ENCODE measurements at places on chromosomes 5 and 9.

GRCh38 chr5:77328930-77329647 lies 118.6 kb downstream of the PDE8B start:
- DNase-seq, result no peak

- DNase-seq, result peak; percentile 89
Measured at GRCh38 chr5:134100283-134101091, 14.0 kb upstream of the TCF7 start.

DNA sequence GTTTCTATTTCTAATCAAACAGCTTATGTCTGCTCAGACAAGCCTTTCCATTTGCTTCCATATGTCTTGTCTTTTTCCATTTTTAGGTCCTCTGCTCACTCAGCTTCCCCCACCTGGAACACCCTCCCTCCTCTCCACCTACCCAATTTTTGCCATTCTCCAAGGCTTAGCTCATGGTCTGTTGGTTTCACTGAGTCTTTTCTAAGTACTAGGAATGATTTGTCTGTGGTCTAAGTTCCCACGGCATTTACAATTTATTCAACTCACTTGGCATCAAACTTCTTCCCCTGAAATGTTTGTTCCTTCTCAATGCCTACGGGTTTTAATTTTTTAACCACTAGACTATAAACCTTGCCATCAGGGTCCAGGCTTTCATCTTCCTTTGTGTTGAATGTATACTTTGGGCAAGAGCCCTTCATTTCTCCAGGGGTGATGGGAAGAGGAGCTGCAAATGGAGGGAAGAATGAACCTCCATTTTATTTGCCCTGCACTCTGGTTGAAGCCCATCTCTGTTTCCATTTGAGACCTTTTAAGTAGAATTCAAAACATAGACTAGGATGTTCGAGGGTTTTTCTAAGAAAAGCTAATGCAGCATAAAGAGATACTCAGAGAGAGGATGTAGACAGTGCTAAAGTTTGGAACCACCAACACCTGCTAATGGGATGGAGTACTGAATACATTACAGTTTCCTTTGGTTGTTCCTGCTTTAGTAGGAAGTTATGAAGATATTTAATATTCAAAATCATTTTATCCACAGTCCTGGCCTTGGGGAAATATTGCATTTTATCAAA lies 104.0 kb downstream of the PTTG1 start:
- DNase-seq, result no peak

GRCh38 chr9:135402739-135403695 lies 76.6 kb upstream of the PPP1R26 start:
- no peak for DNase-seq

DNA sequence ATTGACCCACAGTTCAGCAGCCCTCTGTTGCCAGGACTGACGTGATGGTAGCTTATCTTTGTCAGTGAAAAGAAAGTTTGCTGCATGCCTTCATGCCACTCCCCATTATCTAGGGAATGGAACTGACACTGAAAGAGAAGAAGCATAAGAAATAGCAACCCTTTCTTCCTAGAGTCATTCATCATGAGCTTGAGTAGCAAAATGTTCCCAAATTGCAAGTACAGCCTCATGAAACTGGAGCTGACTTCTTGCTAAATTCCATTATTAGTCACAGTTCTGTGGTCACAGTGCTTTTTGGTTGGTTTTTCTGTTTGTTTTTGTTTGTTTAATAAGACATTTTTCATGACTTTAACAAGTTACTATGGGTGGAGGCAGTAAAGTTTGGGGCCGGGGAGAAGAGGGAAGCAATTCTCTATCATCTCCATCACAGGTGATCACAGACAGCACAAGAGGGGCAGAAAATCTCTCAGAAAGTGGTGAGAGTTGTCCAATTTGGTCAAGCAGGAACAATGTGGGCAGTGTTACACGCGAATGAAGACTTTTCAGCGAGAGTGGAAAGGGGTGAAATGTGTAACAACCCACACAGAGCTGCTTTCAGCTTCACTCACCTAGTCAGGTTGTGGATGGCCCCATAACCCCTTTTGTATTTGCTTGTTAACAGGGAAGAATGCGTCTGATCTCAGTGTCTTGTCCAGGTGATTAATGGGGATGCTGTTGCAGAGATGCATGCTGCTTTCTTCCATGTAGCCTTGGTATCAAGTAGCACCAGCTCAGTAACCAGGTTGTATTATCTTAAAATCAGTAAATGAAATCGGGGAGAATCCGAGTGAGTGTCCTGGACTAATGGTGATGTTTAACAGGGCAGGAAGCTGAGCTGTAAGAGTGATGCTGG lies 440.4 kb downstream of the DMRT2 start:
- no peak for DNase-seq

- DNase-seq, result no peak
Measured at GRCh38 chr5:117893211-117893610, 1095.1 kb downstream of the DTWD2 start.

GRCh38 chr5:168676501-168676900 lies 97.3 kb upstream of the PANK3 start:
- no peak for DNase-seq

- peak; percentile 65 for DNase-seq
Measured at GRCh38 chr9:34591248-34591916, 1.9 kb upstream of the CNTFR start.

DNA sequence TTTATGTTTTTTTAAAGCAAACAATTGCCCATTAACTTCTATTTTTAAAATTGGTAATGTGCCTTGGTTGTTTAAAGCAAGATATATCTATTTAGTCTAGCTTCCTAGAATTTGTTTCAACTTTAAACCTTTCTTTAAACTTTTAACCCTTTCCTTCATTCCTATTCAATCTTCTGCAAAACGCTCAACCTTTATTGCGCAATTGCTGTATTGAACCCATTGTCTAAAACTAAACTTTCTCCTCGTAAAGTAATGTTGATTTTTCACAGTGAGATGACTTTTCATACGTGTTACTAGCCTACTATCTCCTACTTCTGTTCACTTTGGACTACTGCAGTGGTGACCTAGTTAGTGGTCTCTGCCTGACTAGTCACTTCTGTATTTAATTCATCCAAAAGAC lies 63.3 kb downstream of the SMC5 start:
- no peak for DNase-seq

DNA sequence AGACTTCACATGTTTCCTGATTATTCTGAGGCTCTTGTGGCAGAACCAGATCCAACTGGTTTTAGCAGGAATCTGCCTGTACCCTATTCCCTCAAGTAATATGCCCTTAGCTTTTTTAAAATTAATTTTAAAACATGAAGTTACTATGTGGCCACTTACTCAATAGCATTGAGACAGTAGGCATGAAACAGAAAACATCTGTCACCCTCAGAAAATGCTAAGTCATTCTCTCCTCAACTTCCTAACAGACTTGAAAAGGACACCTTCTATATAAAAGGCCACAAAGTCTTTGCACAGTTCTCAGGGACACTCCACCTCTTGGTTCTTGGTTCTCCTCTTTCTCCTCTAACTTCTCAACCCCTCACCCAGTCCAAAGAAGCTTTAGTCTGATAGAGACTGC lies 277.8 kb downstream of the RAB3C start:
- DNase-seq, result no peak

DNA sequence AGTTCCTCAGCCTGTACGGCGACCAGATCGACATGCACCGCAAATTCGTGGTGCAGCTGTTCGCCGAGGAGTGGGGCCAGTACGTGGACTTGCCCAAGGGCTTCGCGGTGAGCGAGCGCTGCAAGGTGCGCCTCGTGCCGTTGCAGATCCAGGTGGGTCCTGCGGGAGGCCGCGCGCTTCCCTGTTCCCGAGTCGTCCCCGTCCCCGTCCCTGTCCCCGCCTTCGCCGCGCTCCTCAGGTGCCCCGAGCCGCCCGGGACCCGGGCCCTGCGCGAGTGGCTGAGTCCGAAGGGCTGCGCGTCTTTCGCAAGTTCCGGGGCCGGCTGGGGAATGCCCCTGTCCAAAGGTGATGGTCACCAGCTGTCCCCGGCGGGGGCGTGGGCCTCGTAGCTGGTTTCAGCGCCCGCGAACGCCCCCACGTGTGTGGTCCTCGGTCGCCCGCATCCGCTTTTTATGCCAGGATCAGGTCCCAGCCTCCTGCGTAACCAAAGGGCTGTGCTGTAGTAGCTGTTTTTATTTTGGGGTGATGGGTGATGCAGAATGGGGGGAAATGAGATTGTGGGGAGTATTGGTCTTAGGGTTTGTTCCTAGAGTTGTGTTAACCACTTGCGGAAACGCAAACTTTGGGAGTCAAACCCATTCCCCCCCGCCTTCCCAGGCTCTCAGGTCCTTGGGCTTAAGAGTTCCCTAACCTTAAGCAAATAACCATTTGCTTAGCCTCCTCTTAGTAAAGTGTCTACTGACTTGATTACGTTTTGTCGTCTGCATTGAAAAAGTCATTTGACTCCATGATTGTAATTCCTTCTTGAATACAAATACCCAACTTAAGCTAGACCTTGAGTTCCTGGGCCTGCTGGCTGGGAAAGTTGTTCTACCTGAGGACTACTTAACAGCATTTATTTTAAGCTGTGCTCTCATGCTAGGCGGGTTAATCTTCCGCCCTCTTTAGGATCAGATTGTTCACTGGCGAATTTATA lies 663 bp downstream of the ISOC1 start:
- DNase-seq, result peak; percentile 19

DNA sequence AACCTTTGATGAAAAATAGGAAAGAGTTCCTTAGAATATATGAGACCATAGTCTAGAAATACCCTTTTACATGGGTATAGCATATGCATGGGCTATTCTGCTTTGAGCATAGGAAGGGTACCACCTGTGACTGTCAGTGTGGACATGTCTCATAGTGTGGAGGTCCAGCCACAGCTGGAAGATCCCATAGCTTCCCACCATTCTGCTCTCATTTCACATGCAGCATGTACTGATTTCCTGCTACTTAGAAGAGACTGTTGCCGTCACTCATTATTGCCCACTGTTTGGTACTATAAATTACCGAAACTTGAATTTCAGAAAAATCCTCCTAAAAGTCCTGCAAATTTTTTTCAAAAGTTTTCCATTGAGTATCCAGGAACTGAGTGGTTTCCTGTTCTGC lies 477.8 kb upstream of the DAB2 start:
- DNase-seq, result no peak

DNA sequence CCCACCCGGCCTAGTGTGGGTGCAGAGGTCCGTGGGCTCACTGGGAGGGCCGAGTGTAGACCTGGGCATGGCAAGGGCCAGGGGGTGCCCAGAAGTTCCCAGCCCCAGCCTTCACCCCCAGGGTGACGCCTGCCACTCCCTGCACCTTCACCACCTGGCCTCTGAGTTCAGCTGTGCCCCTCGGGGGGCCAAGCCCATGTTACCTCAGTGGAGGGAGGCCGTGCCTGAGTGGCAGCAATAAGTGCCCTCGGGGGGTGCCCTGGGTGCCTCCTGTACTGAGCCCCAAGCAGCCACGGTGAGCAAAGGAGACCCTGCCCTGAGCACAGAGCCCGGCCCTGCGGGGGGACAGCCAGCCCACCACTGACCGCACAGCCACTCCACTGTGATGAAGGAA lies 10.3 kb upstream of the FCN2 start:
- DNase-seq, result no peak

- no peak for DNase-seq
Measured at GRCh38 chr5:168598639-168599038, 19.5 kb upstream of the PANK3 start.

DNA sequence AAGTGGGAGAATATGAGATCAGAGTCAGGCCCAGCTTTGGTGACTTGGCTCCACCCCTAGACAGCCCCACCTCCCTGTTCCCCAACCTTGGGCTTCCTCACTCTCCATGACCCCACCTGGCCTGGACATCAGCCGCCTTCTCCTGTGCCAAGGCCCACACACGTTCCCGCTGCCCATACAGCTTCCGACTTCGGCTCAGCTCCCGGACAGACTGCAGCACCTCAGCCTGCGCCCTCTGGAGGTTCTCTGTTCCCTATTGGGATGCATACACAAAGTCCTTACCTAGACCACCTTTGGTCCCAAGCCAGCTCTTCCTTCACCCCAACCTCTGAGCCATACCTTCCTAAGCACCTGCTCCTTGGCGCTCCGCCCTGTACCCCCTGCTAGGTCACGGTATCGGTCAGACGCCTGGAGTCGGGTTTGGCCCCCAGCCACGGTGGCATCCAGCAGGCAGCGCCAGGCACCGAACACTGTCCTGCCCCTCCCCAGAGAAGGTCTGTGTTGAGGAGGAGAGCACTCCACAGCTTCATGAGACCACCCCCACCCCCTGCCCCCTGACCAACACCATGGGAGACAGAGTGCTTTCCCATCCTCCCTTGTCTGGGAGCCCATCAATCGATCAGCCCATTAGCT lies 2.0 kb downstream of the FCHSD1 start:
- no peak for DNase-seq

GRCh38 chr5:73061593-73061992 lies 58.8 kb upstream of the TMEM171 start:
- no peak for DNase-seq

Measured in CD4-positive, alpha-beta T cell treated with Interleukin-6 at 100 ng/mL for 8 hours (primary cell).